Astrocyte of the spinal cord (primary cell): ENCODE measurements at places on chromosomes 6 and 20.

- no peak for DNase-seq
Observed at GRCh38 chr6:90109141-90109540, 187.5 kb downstream of the BACH2 start.

GRCh38 chr6:83365931-83366330, 64.9 kb downstream of the ME1 start:
- DNase-seq, result peak; percentile 72

DNA sequence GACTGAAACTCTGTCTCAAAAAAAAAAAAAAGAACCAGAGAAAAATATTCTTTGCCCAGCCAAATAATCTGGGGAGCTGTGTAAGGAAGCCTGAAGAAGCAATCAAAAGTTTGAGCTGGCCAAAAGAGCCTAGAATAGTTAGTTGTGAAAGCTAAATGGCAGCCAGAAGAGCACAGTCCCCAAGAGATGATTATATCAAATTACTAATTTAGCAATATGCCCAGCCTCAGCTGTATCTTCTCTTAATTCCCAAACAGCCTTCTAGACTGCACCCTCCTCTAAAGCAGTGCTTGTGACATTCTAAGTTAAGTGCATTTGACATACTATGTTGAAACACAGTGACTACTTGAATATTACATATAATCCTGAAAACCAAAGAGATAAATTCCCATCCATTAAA, 38.9 kb downstream of the CDK19 start:
- DNase-seq, result no peak

DNA sequence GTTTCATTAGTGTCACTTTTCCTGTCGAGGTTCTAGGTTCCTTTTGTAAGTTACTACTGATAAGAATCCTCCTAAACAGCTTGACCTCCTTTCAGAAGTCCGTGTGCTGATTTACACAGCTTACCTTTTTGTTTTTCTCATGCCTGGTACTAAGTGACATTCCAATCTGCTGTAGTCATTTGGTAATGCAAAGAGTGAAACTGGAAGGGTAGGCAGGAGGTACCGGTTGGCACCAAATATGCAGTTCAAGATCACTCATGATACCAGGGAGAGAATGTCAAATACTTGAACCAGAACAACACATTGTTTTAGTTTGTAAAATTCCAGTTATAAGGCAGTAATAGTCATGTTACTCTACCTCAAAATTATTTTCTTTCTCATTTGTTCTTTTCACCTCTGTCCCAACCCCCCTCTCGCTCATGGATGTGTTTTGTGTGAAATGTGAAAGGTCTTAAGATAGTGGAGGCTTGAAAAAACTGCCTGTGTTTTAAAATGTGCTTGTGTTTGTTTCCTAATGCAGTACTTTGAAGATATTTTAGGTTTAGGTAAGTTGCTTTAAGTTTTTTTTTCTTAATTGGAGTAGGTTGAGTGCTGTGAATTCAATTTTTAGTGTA, 23.2 kb downstream of the AFDN start:
- DNase-seq, result no peak

DNA sequence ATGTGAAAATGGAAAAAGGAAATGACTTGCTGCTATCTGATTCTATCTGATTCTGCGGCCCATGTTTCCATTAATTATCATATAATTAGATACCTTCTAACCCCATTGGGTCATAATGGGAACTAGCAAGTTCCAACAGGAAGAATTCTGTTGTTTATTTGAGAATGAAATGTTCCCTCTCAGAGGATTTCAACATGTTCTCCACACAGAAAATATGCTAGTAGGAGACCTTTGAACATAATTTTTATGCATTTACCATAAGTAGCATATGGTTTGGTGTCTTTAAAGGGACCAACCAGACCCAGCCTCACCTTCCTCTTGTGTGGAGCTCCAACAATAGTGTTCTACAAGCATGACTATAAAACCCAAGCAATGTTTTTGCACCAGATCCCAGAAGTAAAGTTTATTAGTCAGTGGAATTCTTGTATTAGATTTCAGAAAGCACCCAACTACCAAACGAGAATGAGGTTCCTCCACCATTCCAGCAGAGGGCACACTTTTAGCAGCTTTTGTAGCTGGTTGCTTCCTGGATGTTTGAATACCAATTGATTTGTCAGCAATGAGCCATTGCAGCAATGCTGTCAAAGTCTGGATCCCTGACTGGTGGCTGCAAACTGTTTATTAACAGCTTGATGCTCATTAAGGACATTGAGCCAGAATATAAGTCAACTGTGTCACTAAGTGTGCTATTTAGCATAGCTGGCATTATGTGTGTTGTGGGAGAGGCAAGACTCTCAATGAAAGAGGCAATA, 143.6 kb upstream of the GJE1 start:
- peak; percentile 73 for DNase-seq

GRCh38 chr20:31839782-31840487, 5.5 kb downstream of the FOXS1 start:
- peak; percentile 17 for DNase-seq

DNA sequence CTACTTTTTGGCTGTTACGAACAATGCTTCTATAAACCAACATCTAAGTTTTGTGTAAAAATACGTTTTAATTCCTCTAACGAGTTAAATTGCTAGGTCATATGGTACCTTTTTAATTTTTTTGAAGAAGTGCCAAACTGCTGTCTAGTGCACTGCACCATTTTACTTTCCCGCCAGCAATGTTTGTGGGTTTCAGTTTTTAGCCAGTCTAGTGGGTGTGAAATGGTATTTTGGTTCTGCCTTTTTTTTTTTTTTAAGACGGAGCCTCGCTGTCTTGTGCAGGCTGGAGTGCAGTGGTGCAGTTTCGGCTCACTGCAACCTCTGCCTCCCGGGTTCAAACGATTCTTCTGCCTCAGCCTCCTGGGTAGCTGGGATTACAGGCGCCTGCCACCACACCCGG, 34.1 kb upstream of the BAG2 start:
- DNase-seq, result no peak
